Endothelial cell of umbilical vein (primary cell): ENCODE measurements at places on chromosomes 13 and 19.

- DNase-seq: no peak
These were observed 9.3 kb downstream of the NOTCH3 start for GRCh38 chr19:15191514-15191913.

DNA sequence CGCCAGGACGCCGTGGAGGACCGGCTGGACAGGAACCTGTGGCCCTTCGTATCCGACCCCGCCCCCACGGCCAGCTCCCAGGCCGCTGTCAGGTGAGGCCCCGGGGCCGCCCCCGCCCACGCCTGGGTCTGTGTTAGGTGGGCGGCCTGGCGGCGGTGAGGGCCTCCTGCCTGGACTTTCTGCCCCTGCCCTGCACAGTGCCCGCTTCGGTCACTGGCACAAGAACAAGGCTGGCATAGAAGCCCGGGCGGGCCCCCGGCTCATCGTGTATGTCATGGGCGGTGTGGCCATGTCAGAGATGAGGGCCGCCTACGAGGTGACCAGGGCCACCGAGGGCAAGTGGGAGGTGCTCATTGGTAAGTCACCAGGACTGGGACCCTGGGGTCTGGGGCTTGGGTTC is 10.2 kb downstream of the STXBP2 start:
- no peak for DNase-seq

- no peak for DNase-seq
These were observed 6.9 kb downstream of the ZNF490 start for GRCh38 chr19:12603714-12604113.

DNA sequence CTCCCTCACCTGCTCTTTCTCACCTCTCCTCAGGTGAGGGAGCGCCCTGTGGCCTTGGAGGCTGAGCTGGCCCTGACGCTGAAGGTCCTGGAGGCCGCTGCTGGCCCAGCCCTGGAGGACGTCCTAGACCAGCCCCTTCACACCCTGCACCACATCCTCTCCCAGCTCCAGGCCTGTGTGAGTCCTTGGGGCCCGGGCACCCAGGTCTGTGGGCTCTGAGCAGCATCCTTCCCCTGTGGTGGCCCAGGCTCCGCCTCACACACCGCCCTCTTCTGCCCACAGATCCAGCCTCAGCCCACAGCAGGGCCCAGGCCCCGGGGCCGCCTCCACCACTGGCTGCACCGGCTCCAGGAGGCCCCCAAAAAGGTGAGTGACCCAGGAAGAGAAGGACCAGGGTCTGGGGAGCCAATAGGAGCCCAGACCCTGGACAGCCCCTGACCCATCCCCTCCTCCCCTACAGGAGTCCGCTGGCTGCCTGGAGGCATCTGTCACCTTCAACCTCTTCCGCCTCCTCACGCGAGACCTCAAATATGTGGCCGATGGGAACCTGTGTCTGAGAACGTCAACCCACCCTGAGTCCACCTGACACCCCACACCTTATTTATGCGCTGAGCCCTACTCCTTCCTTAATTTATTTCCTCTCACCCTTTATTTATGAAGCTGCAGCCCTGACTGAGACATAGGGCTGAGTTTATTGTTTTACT is 1.9 kb downstream of the IFNL1 start:
- DNase-seq: no peak

- DNase-seq: no peak
These were observed 61.2 kb downstream of the WASF3 start for GRCh38 chr13:26618726-26619125.

- DNase-seq: no peak
These were observed 437.6 kb downstream of the HS6ST3 start for GRCh38 chr13:96527497-96527896.

DNA sequence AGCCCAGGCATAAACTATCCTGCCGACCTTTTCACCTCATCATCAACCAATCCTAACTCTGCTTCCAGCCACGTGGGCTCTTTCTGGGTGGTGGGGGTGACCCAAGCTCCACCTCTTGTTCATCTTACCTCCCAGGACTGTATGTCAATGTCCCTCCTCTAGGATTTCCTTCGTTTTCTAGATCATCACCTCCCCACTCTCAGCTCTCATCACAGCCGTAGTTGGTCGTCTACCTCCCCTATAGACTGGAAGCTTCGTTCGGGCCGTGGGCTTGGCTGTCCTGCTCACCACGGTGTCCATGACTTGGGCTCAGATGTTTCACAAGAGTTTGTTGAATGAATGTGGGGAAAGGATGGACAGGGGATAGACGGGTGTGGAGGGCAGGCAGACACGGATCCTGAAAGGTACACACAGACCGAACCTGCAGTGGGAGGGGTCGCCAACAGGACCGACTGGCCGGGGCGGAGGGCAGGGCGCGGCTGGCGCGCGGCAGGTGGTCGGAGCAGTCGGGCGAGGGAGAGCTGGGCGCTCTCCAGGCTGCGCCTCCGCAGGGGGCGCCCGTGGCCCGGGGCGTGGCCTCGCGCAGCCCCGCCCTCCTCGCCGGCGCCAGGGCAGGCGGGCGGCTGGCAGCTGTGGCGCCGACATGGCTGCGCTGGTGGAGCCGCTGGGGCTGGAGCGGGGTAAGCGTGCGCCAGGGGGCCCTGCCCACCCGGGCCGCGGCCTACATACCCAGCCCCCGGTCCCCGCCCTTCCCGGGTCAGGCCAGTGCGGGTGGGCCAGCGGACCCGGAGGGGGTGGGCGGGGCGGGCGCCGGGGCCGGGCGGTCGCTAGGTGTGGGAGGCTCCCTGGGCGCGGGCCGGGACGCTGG is at the start of gene LIN7B:
TSS of gene LIN7B (plus strand) at position 609 of the 868 bp plus-strand sequence. CDS start at position 644, 35 bp downstream.
- peak; percentile 74 for DNase-seq
